ENCODE measurements at places on chromosomes 3 and 15. TPM values are rescaled to one million over a fixed set of nuclear protein-coding genes. Genes with fewer than 3 reads are reported as not detected.

GRCh38 chr3:157078131-157078810, 81.7 kb downstream of the CCNL1 start:
- H3K27ac ChIP-seq = no peak overlapping the region
- no peak for DNase-seq
- no peaks in the 10 kb centered on the region for H3K27me3 ChIP-seq
- no peaks in the 10 kb centered on the region for H3K36me3 ChIP-seq

DNA sequence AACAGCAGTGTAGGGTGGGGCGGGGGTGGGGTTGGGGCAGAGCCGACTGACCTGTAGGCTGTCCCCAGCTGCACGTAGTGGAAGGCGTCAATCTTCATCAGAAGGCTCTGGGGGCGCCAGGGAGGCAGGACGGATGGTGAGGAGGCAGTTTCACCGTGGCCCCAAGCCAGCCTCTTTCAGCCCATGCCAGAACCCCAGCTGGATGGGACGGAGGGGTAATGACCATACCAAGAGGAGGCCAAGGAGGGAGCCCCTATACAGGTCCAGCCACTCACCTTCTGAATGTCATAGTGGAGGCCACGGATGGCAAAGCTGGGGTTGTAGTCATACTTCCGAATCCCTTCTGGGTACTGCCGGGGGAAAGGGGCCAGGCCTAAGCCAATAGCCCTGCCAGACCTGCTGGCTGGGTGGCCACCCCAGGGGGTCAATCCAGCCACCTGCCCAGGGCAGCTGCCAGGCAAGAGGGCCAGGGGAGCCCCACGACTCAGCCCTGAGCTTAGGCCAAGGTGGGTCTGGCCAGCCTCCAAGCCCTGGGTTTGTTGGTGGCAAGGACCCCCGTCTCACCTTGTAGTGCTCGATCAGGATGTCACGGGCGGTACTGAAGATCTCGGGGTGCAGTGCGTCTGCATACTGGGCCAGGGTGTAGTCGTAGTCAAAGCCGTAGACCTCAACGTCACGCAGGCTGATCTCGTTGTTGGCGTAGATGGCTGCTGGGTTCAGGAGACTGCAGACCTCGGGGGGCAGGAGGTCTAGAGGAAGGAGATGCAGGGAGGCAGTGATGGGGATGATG, 4.9 kb downstream of the NT5DC2 start:
- H3K36me3 ChIP-seq = peaks cover under 1% of the 10 kb centered on the region
- no peak overlapping the region for H3K27ac ChIP-seq
- peaks cover 96% of the 10 kb centered on the region for H3K4me1 ChIP-seq
- DNase-seq = no peak
- no peak overlapping the region for H3K4me3 ChIP-seq
- no peaks in the 10 kb centered on the region for H3K27me3 ChIP-seq

GRCh38 chr3:155423526-155424322, 130.2 kb upstream of the STRIT1 start:
- no peak overlapping the region for H3K4me3 ChIP-seq
- no peak for DNase-seq
- H3K36me3 ChIP-seq = no peaks in the 10 kb centered on the region
- H3K4me1 ChIP-seq = no peaks in the 10 kb centered on the region
- H3K27ac ChIP-seq = no peak overlapping the region
- H3K27me3 ChIP-seq = no peaks in the 10 kb centered on the region

DNA sequence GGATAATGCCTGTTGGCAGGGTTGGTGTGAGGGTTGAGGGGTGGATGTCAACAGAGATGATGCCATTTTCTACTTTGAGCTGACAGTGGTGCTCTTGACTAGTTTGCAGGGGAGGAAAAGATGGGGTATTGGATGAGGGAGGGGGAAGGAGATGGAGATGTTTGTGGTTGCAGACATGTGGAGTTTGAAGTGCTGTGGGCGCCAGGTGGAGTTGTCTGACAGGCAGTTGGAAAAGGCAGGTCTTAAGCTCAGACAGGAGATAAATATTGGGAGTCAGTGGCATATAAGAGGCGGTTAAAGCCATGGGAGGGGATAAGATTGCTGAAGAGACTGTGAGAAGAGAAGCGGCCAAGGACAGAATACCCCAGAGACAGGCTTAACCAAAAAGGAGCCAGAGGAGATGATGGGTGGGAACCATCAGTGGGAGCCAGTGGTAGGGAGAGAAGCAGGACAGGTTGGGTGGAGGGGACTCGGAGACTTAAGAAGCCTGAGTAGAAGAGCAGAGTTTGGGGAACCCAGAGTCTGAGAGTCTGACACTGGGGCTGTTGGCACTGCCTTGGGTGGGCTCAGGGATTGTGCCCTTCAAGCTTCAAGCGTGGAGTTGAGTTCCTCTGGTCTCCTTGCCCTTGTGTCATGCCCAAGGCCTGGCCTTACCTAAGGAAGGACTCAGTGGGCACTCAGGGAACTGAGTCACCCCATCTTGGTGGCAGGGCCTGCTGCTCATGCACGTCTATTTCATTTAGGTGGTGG, 13.9 kb downstream of the COPG1 start:
- no peak overlapping the region for H3K4me3 ChIP-seq
- H3K27ac ChIP-seq = no peak overlapping the region
- DNase-seq = no peak

Gene RARB
- 9.0 TPM for total RNA-seq

DNA sequence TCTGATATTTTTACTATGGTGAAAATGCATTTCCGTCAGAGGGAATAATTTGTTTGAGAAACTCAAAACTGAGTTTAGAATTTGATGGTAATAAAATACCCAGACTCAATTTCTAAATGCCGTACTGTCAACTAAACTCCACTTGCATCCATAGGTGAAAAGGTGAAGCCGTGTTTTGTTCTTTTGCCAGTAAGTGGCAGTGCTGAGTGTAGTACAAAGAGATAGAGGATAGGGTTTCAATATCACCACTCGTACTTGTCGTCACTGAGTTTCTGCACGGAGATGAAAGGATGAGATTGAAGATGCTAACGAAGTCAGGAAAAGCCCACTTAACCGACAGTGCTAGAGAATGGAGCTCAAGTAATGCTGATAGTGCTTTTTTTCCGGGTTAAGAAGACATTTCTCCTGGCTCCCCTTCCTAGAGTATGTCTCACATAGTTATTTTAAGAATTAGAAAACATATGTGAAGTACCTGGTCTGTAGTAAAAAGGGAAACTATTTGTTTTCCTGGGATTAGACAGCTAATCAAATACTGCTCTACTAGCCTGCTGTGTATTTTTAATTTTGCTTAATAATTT, 345.1 kb downstream of the IL5RA start:
- no peak overlapping the region for H3K4me3 ChIP-seq
- DNase-seq = no peak
- H3K4me1 ChIP-seq = no peaks in the 10 kb centered on the region
- no peak overlapping the region for H3K27ac ChIP-seq
- no peaks in the 10 kb centered on the region for H3K36me3 ChIP-seq
- no peaks in the 10 kb centered on the region for H3K27me3 ChIP-seq

GRCh38 chr3:172678068-172678467, 32.8 kb downstream of the NCEH1 start:
- no peak overlapping the region for H3K4me3 ChIP-seq
- peak overlapping the region; percentile 23 for H3K27ac ChIP-seq
- peaks cover 14% of the 10 kb centered on the region for H3K4me1 ChIP-seq
- H3K36me3 ChIP-seq = no peaks in the 10 kb centered on the region
- no peaks in the 10 kb centered on the region for H3K27me3 ChIP-seq
- DNase-seq = no peak

Gene HRG
- total RNA-seq = not detected

DNA sequence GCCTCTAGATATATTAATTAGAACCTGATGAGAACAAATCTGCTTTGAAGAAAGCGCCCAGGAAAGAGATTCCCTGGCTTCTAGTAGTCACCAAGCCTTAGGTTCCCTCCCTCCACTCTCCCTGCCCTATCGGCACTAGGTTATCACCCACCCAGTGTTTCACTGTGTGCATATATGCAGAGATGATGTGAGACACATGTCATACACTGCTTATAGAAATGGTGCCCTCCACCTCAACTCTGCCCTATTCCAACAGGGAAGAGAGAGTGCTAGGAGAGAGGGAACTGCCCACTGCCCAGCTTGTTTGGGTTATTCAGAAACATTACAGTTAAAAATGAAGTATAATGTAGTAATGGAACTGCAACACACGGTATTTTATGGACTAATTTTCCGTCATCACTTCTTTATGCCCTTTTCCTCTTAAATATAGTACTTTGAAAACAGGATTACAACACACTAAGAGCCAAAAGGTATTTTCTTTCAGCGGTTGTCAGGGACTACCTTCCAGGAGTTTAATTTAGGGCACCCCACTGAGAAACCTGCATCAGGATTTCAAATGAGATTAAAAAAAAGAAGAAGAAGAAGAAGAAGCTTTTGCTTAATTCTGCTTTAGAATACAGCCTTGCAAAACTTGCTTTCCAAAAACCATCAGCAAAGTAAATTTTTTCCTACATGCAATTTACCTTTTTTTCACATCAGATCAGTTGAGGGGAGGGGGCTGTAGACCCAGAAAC, 55.3 kb downstream of the MEIS2 start:
- no peaks in the 10 kb centered on the region for H3K27me3 ChIP-seq
- DNase-seq = no peak
- peaks cover 7% of the 10 kb centered on the region for H3K4me1 ChIP-seq
- no peak overlapping the region for H3K27ac ChIP-seq
- H3K4me3 ChIP-seq = no peak overlapping the region

- H3K4me3 ChIP-seq = no peak overlapping the region
- no peaks in the 10 kb centered on the region for H3K27me3 ChIP-seq
Observed at GRCh38 chr3:155024006-155024638, 56.0 kb upstream of the MME start.

GRCh38 chr3:183527428-183528379, 27.8 kb downstream of the KLHL6 start:
- H3K27ac ChIP-seq = peak overlapping the region; percentile 29

DNA sequence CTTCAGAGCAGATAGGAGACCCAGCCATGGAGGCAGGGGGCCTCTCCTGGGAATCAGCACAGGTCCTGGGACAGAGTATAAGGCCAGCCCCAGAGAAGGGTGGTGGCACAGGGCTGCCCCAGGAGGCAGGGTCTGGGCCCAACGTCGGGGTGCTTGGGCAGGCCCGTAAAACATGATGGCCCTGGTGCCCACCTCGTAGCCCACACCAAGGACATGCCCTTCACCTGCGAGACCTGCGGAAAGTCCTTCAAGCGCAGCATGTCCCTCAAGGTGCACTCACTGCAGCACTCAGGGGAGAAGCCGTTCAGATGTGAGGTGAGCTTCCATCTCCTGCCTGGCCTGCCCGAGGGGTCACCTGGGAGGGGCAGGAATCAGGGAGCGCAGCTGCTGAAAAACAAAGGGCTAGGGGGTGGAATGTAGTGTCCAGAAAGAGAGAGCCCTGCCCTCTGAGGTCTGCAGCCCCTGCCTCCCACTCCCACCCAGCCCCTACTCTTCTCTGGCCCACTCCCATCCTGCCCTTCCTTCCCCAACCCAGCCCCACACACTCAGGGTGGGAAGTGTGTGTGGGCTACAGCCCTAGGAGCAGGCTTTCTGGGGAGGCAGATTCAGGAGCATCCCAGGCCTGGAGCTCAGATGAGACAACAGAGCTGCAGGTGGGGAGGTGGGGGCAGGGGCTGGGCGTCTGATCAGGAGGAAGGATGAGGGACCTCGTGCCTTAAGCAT, 9.5 kb downstream of the ZBTB47 start:
- no peak overlapping the region for H3K27ac ChIP-seq
- no peak overlapping the region for H3K4me3 ChIP-seq
- peaks cover 58% of the 10 kb centered on the region for H3K4me1 ChIP-seq
- DNase-seq = no peak
- H3K36me3 ChIP-seq = peaks cover 8% of the 10 kb centered on the region
- no peaks in the 10 kb centered on the region for H3K27me3 ChIP-seq

Gene MST1
- 2.3 TPM for total RNA-seq

DNA sequence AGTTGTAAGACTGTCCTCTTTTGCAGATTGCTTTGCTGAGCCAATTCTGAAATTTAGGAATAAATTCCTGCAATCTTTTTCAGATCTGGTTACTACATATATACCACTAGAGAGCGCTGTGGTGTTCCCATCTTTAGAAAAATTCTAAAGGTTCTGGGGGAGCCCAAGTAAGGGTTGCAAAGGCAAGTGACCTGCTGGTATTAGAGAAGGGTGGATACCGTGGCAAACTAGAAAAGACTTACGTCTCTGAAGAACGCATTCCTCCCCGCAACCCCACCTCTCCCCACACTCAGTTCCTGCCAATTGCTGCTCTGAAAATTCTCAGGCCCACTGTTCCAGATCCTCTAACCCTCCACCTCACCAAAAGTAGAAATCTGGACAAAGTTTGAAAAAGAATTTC, 48.5 kb downstream of the EFHB start:
- H3K4me1 ChIP-seq = peaks cover 21% of the 10 kb centered on the region
- no peaks in the 10 kb centered on the region for H3K27me3 ChIP-seq
- H3K4me3 ChIP-seq = no peak overlapping the region
- no peaks in the 10 kb centered on the region for H3K36me3 ChIP-seq
- no peak for DNase-seq
- H3K27ac ChIP-seq = no peak overlapping the region

Gene ZPLD1
- not detected for total RNA-seq

GRCh38 chr3:106466881-106467280, 598.1 kb upstream of the CBLB start:
- no peak for DNase-seq
- no peaks in the 10 kb centered on the region for H3K27me3 ChIP-seq
- H3K27ac ChIP-seq = no peak overlapping the region
- no peak overlapping the region for H3K4me3 ChIP-seq
- no peaks in the 10 kb centered on the region for H3K4me1 ChIP-seq

DNA sequence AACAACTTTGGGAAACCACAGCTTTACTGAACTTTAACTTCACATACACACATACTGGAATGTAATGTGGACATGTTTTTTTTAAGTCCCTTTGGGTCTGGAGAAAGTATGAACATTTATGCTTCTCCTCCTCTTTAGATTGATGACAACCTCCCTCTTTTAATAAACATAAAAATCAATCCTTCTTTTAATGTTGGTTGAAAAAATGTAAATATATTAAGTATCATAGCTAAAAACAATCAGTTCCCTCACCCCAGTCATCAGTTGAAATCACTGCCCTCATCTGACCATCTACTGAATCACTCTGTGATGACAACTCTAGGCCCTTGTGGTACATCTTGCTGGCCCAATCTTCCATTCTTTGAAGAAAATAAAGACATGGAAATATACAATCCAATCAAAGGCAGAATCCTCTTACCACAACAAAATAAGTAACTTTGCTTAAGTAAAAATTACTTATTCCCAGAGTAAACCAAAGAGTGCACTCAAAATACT, 6.4 kb downstream of the AAGAB start:
- H3K27me3 ChIP-seq = no peaks in the 10 kb centered on the region
- peaks cover 3% of the 10 kb centered on the region for H3K4me1 ChIP-seq
- H3K4me3 ChIP-seq = no peak overlapping the region

Data from esophagus squamous epithelium (tissue), 5 donors.